Skeletal muscle cell (primary cell): ENCODE measurements at places on chromosomes 12 and 14.
A peak's percentile ranks its signal among the peaks of the same experiment; 100 is the strongest.

DNA sequence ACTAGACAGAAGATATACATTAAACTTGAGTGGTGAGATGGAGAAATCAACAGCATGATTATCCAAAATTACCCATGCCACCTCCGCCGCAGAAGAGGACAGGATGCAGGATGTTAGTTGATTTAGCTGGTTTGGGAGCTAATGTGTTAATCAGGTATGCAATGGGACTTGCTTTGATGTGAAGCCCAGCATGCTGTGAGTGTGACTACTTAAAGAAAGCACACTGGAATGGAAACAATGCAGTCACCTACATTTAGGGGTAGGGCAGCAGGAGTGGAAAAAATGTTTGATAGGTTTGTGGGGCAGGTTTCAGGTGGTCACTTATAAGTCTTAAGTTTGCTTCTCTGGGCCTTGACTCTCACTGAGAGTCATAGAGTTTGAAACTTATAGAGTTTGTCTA lies 170.0 kb upstream of the DAAM1 start:
- DNase-seq = no peak

DNA sequence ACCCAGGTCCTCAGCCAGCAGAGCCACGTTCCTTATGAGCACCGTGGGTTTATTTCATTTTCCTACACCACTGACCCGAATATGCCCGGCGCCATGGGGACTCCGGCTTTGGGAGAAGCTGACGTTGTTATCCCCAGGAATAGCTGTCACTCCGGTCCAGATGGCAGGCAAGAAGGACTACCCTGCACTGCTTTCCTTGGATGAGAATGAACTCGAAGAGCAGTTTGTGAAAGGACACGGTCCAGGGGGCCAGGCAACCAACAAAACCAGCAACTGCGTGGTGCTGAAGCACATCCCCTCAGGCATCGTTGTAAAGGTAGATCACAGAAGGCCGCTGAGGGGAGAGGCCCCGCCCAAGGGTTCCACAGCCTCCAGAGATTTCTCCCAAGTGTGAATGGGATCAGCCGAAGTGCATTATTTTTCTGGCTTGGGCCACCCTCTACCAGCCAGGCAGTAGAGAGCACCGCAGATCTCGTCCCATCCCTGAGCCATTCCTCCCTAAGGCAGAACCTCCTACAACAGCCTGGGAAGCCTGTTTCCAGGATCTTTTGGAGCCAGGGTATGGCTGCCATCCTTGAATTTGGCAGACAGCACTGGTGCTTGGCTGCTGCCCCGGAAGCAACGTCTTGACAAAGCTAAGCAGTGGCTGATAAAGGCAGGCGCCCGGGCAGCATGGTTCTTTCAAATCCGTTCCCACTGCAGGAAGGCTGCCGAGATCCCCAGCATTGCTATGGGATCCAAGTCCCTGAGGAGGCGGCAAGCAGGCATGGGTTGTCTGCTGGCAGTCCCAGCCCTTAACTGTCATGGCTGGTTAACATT lies 17.8 kb downstream of the CDK2AP1 start:
- DNase-seq = no peak

DNA sequence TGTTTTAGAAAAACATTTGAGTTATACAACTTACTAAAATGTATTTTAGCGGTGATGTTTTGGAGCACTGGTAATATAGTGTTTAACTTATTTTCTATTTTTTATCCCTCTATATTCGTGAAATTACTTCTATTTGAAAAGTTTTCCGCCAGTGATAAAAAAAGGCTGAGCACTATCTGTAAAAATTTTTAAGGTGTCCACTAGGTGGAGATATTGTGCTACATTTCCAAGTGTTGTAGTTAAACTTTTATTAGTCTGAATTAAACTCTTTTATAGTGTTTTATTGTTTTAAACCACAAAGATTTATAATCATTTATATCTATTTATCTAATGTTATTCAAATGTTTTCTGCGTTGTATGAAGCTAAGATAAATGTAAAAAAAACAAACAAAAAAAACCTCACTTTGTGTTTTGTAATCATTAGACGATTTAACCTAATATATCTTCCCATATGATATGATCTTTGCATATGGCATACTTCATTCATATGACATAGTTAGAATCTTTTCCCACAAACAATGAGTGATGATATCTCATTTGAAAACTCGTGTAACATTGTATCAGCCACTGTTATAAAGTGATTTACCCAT lies 11.8 kb downstream of the ALG10B start:
- no peak for DNase-seq

GRCh38 chr14:36214476-36215216 lies 38.1 kb upstream of the PTCSC3 start:
- no peak for DNase-seq

DNA sequence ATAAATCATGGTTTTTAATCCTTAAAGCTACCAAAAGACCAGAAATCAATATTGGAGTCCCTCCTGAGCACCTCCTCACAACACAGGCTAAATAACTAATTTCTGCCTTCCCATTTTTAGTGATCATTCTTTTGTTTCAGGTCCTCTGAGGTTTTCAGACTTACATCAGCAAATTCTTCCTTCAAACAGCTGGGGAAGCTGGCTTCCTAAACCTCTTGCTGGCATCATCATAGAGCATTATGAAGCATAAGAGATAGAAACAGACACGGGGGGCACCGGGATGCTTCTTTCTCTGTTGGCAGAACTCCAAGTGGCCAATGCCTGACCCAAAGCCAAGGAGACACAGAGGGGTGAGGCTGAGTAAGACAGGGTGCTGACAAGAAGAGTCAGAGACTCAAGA lies 47.9 kb upstream of the DBX2 start:
- DNase-seq = no peak

- DNase-seq = no peak
Measured at GRCh38 chr12:107369006-107369405, 275.7 kb upstream of the CRY1 start.

GRCh38 chr12:124537525-124538193 lies 29.8 kb downstream of the NCOR2 start:
- no peak for DNase-seq

GRCh38 chr12:53561590-53561953 lies 54.3 kb upstream of the NPFF start:
- peak; percentile 75 for DNase-seq
